Activated T-helper 1 cell treated with anti-CD3 and anti-CD28 coated beads, Interleukin-12 subunit alpha, Interleukin-12 subunit beta, Interleukin-2, Interleukin-4 antibody, amounts not matched to agents 30 ng/mL and 10 ng/mL and 1 ng/mL, durations not matched to agents 14 hours and 24 hours and 36 hours (primary cell): ENCODE measurements at places on chromosomes 6 and 20.

DNA sequence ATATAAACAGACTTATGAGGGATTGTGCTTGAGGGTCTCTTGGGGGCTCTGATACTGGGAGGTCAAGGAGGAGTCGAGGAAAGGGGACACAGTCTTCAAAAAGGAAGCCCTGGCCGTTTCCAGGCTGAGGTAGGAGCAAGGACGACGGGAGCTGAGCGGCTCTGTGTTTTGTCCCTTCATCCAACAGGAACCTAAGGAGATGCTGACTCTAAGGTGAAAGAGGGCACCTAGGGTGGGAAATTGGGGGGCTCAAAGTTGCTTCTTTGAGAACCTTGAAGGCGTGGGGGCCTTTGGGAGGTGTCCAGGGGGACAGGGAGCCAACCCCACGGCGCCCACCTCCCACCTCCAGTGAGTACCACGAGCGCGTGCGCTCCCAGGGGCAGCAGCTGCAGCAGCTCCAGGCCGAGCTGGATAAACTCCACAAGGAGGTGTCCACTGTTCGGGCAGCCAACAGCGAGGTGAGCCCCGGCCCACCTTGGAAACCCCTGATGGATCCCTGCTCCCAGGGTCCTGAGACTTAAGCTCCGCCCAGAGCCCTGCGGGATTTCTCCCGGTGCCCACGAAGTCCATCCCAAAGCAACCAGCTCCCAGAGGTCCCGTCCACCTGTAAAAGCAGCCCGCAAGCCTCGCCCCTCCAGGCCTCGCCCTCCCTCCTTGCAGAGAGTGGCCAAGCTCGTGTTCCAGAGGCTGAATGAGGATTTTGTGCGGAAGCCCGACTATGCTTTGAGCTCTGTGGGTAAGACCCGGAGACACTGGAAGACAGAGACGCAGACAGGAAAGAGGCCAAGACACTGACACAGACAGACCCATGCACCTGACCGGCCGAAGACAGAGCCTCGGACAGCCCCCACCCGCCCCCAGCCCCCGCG, 2.9 kb downstream of the SPAG4 start:
- no peak for DNase-seq
- peak overlapping the region; percentile 83 for H3K27ac ChIP-seq
- H3K27me3 ChIP-seq, result no peaks in the 10 kb centered on the region
- peaks cover 3% of the 10 kb centered on the region for H3K36me3 ChIP-seq

DNA sequence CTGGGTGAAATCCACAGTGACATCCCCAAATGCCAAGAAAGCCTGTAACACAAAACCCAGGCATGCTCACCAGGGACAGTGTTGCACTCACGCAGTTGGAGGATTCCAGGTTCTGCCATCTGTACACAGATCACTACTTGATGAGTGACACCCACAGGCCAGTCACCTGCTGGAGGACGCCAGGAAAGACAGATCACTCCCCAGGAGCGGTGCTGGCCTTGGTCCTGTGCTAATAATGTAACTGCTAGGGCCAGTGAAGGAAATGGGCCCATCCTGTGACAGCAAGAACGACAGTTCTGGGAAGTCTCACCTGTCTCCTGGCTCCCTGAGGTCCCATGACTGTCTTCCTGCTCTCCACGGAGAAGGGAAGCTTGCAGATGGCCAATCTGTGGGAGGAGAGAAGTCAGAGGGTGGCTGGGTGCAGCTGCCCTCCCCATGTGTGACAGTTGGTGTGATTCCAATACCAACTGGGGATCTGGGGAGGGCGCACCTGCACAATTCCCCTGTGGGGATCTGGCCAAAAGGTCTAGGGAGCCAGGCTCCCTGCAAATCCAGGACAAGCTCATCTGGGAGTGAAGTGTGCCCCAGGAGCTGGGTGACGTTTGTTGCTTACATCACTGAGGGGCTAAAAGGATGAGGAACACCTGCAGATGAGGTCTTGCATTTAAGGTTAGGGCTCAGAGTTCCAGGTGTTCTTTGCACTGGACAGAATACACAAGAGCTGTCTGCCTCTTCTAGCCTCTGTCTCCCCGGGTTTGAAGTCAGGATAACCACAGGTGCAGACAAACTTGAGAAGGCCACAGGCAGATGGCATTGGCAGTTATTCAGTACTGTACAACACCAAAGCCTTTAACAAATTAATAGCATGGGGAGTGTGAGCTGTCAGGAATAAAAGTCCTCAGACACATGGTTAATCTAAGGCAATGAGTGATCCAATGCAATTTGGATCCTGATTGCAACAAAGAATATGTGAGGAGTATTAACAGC, 10.3 kb downstream of the ZNF337 start:
- H3K27me3 ChIP-seq, result no peaks in the 10 kb centered on the region
- H3K4me1 ChIP-seq, result peaks cover 6% of the 10 kb centered on the region
- H3K4me3 ChIP-seq, result no peak overlapping the region
- no peak for DNase-seq
- H3K36me3 ChIP-seq, result peaks cover 34% of the 10 kb centered on the region

DNA sequence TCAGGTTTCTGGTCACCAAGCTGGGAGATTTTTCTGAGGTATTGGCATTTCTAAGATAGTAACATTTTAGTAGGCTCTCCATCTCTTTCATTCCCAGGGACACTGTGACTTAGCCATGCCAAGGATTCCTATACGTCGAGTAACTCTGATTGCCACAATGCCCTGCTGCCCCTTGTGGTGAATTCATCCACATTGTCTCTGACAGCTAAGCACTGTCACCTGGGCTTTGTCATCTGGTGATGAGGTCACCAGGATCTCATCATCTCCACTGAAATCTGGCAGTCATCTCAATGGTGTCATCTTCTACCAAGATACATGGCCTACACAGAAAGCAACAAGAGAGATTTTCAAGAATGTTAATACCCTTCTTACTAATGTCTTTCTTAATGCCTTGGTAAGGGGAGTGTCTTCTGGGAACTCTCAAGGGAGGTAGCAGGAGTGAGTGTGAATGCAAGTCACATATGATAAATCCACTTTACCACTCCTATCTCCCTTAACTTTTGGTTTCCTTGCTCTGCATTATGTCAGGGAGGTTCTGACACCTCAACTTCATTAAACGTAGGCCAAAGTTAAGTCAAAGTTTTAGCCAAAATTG, 246.7 kb downstream of the CD109 start:
- no peak overlapping the region for H3K4me3 ChIP-seq

- peaks cover 9% of the 10 kb centered on the region for H3K27me3 ChIP-seq
- peak overlapping the region; percentile 73 for H3K27ac ChIP-seq
- H3K4me3 ChIP-seq, result peak overlapping the region; percentile 50
- no peak for DNase-seq
These were observed 39.4 kb downstream of the TOX2 start for GRCh38 chr20:43953919-43954592.

DNA sequence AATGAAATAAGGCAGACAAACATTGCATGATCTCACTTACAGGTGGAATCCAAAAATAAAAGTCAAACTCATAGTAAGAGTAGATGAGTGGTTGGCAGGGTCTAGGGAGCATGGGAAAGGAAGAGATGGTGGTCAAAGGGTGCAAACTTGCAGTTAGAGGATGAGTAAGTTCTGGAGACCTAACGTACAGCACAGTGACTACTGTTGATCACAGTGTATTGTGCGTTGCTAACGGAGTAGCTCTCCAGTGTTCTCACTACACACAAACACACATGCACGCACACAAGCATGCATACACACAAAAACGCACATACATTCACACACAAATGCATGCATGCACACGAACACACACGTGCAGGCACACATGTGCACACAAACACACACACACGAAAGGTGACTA, 54.9 kb downstream of the LY86 start:
- no peak overlapping the region for H3K4me3 ChIP-seq
- H3K27ac ChIP-seq, result peak overlapping the region; percentile 58
- peak; percentile 31 for DNase-seq
